ENCODE measurements at places on chromosomes 1 and 21. TPM values are rescaled to one million over a fixed set of nuclear protein-coding genes. Genes with fewer than 3 reads are reported as not detected.

The ETV3L gene
- total RNA-seq = not detected

The VWA1 gene
- total RNA-seq = 0.44 TPM

The RIPK4 gene
- total RNA-seq = 0.76 TPM

The OR2T35 gene
- not detected for total RNA-seq

The TMCC2 gene
- 13.3 TPM for total RNA-seq

The CLCA1 gene
- total RNA-seq = not detected

DNA sequence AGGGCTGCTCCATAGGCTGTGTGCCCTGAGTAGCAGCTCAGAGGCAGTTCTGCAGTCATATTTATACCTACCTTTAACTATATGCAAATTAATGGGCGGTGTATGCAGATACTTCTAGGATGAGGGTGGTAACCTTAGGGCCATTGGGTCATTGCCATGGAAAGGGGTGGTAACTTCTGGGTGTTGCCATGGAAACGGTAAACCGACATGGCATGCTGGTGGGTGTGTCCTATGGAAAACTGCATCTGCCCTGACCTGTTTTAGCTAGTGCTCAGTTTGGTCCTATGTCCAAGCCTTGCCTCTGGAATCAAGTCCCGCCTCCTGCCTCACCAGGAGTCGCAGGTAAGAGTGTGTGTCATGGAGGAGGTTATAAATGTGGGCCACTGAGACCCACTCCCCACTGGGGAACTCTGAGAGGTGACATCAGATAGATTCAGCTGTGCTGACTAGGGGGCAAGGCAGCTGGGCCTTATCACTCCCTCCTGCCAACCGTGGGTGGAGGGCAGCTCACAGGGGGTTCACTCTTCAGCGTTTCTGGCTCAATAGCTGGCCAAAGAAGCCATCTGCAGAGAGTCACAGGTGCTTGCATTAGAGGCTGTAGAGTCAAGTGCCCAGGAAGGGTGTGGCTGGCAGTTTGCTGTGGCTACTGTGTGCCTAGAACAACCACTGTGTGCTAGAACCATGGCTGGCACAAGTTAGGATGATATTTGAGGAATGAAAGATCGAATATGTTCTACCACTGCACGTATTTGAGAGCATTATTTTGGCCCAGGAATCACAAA lies 19.0 kb downstream of the BACE2 start:
- no peak overlapping the region for H3K4me3 ChIP-seq
- DNase-seq = no peak
- no peaks in the 10 kb centered on the region for H3K36me3 ChIP-seq
- peaks cover 9% of the 10 kb centered on the region for H3K27me3 ChIP-seq

DNA sequence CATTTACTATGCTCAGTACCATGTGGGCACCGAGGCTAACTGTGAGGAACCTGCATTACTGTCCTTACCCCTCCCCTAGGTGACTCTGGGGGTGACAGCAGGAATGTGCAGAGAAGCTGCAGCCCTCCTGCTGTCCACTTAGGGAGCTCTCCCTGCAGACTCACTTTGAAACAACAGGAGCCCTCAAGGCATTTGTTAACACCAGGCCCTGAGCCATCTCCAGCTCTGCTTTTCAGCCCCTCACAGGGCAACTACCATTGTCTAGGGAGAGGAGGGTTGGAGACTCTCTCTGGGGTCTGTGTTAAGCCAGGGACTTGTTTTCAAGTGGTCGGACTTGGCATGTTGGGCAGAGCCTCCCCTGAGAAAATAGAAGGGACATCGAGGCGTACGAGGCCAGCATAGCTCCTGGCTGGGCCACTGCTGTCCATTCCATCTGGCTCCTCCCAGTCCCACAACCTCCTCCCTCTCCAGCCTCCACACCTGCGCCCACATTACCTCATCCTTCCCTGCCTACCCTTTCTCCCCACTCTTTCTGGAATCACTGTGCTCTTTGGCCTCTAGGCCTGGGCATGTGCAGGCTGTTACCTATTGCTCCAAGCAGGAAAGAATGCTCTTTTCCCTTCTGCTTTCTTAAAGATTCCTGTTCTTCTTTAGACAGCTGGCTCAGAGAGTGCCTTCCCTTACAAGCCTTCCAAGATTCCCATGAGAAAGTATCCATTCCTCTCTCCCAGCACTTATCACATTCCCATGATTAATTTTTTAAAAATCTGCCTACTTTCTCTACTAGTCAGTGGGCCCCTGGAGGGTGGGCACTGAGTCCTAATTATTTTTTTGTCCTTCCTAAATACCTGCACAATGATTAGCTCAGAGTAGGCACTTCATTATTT lies 102.7 kb upstream of the GCLM start:
- H3K4me3 ChIP-seq = no peak overlapping the region
- H3K27ac ChIP-seq = no peak overlapping the region
- H3K27me3 ChIP-seq = no peaks in the 10 kb centered on the region
- no peaks in the 10 kb centered on the region for H3K36me3 ChIP-seq

DNA sequence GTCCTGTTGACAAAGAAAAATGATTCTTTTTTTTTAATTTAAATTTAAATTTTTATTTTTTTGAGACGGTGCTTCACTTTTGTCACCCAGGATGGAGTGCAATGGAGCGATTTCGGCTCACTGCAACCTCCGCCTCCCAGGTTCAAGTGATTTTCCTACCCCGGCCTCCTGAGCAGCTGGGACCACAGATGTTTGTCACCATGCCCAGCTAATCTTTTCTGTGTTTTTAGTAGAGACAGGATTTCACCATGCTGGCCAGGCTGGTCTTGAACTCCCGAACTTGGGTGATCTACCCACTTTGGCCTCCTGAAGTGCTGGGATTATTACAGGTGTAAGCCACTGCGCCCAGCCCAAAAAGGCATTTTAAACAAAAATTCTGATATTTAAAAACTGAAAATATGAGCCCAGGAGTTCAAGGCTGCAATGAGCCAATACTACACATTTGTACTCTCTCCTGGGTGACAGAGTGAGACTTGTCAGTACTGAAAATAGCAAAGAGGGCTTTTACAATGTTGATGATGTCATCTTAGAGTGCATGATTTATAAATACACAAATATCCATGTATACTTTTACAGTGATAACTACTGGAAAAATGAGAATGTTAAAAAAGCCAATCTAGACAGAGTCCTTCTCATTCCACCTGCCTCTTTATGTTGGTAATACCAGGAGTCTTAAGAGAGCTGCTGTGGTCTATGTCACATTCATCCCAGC lies 56.0 kb upstream of the STUM start:
- peaks cover 11% of the 10 kb centered on the region for H3K27me3 ChIP-seq
- H3K4me3 ChIP-seq = no peak overlapping the region
- DNase-seq = no peak
- no peaks in the 10 kb centered on the region for H3K36me3 ChIP-seq
- peaks cover 12% of the 10 kb centered on the region for H3K4me1 ChIP-seq

- H3K27me3 ChIP-seq = peaks cover 3% of the 10 kb centered on the region
- H3K36me3 ChIP-seq = no peaks in the 10 kb centered on the region
- H3K4me1 ChIP-seq = no peaks in the 10 kb centered on the region
- no peak overlapping the region for H3K27ac ChIP-seq
- no peak overlapping the region for H3K4me3 ChIP-seq
These were observed 212.6 kb downstream of the TGFB2 start for GRCh38 chr1:218557731-218558130.

DNA sequence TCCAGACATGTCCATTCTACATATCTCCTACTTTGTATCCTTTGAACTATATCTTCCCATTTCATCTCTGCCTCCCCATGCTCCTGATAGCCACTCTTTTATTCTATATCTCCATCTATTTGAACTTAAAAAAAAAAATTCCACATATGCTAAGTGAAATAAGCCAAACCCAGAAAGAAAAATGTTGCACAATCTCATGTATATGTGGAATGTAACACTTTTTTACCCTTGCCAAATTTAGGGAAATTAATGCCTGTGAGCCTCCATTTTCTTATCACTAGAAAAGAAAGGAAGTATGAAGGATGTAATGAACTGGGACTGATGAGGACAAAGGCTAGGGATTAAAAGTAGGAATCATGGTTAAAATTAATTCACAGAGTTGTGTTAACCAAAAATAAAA lies 53.5 kb downstream of the RGS13 start:
- H3K4me3 ChIP-seq = no peak overlapping the region
- DNase-seq = no peak
- no peaks in the 10 kb centered on the region for H3K4me1 ChIP-seq
- peaks cover 8% of the 10 kb centered on the region for H3K27me3 ChIP-seq

- H3K4me3 ChIP-seq = no peak overlapping the region
- no peak for DNase-seq
- no peak overlapping the region for H3K27ac ChIP-seq
- no peaks in the 10 kb centered on the region for H3K4me1 ChIP-seq
These were observed 120.7 kb downstream of the NFIA start for GRCh38 chr1:61202854-61203598.

DNA sequence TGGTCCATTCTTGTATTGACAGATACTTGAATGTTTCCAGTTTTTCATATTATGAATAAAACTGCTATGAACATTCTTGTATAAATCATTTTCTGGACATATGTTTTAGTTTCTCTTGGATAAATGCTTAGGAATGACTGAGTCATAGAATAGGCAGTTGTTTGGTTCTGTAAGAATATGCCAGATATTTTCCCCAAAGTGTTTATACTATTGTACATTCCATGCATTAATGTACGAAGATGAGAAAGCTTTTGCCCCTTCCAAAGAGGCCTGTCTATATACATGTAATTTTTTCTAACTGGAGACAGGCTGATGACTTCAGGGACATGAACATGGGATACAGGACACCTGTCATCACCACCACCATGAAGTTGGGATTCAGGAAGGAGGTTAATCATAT lies 11.3 kb downstream of the NBPF3 start:
- H3K27ac ChIP-seq = no peak overlapping the region
- H3K27me3 ChIP-seq = no peaks in the 10 kb centered on the region
- peaks cover 23% of the 10 kb centered on the region for H3K4me1 ChIP-seq
- no peak overlapping the region for H3K4me3 ChIP-seq

DNA sequence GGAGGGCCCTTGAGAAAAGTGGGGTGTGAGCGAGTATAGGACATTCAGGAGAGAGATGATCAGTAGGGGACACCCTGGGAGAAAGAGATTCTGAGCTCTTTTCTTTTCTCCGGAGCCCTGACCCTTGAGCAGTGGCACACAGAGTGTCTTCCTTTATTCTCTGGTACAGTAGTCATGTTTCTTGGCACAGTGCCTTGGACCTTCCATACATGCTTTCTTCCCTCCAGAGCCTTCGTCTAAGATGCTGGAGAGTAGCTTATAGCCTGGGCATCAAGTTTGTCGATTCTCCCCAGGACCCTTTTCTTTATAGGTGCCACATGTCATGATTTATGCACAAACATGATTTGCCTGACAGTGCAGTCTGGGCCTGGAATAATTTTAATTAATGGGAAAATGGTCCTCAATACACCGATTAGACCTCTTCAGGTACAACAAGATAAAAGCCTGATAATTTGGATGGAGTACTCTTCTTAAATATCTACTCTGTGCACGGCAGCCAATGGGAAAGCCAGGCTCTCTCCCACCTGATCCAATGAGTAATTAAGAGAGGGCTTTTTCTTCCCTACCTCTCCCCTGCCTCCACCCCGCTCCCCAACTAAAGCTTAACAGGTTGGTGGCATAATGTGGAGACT lies at the start of gene TBX19:
Gene TBX19, plus strand, starts transcription at position 582 of the 632 bp plus-strand sequence. CDS start 214 bp downstream, outside the sequence.
- DNase-seq = no peak
- no peaks in the 10 kb centered on the region for H3K27me3 ChIP-seq
- H3K36me3 ChIP-seq = peaks cover 18% of the 10 kb centered on the region
- H3K4me1 ChIP-seq = peaks cover 4% of the 10 kb centered on the region
- no peak within 1 kb of the TSS for H3K4me3 ChIP-seq

DNA sequence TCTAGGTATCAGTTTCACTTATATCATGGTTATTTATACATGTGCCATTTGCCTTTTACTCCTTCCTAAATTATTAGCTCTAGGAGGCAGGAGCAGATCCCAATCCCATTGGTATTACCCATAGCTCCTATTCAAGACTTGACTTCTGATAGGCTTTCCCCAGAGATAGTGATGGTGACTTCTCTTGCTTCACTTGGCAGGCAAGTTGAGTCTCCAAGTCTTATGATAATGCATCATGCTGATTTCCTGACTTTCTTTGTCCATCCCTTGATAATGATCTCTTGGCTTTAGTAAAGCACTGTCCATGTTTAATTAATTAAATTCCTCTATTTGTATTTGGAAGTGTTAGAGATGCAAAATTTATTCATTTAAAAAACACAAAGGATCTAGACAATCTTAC lies 253.5 kb upstream of the ADAMTS5 start:
- H3K4me3 ChIP-seq = no peak overlapping the region
- H3K27ac ChIP-seq = no peak overlapping the region
- no peaks in the 10 kb centered on the region for H3K36me3 ChIP-seq
- no peak for DNase-seq
- no peaks in the 10 kb centered on the region for H3K4me1 ChIP-seq
- H3K27me3 ChIP-seq = no peaks in the 10 kb centered on the region

- no peak overlapping the region for H3K4me3 ChIP-seq
- no peak overlapping the region for H3K27ac ChIP-seq
- no peaks in the 10 kb centered on the region for H3K4me1 ChIP-seq
- peaks cover 4% of the 10 kb centered on the region for H3K27me3 ChIP-seq
These were observed 101.0 kb upstream of the LMO4 start for GRCh38 chr1:87227651-87228050.

GRCh38 chr1:199877526-199878384 lies 149.8 kb upstream of the NR5A2 start:
- H3K27ac ChIP-seq = no peak overlapping the region
- no peaks in the 10 kb centered on the region for H3K36me3 ChIP-seq
- no peak overlapping the region for H3K4me3 ChIP-seq
- DNase-seq = no peak
- no peaks in the 10 kb centered on the region for H3K4me1 ChIP-seq

Data from activated naive CD8-positive, alpha-beta T cell treated with anti-CD3 and anti-CD28 coated beads for 36 hours (primary cell).